LHCN-M2 (cell line): ENCODE measurements at places on chromosomes 6 and 20. TPM values are rescaled to one million over a fixed set of nuclear protein-coding genes. Genes with fewer than 3 reads are reported as not detected.

GJA10 gene
- not detected in 2 replicates for total RNA-seq

MUCL3 gene
- total RNA-seq, result not detected in 2 replicates

LAMA4 gene
- 6.5 and 6.8 TPM in 2 replicates for total RNA-seq

RFX6 gene
- not detected in 2 replicates for total RNA-seq

TBCC gene
- total RNA-seq, result 42.8 and 48.3 TPM in 2 replicates

WFDC5 gene
- total RNA-seq, result not detected in 2 replicates

RING1 gene
- 17.4 and 22.2 TPM in 2 replicates for total RNA-seq

CCR6 gene
- total RNA-seq, result not detected in 2 replicates

WFDC12 gene
- total RNA-seq, result not detected in 2 replicates

PIGU gene
- 23.0 and 23.8 TPM in 2 replicates for total RNA-seq

EYS gene
- 0.26 and 0.98 TPM in 2 replicates for total RNA-seq

DCDC2 gene
- 0.13 TPM in 1 of 2 replicates, not detected in the other for total RNA-seq

BLTP3A gene
- 1.2 and 2.2 TPM in 2 replicates for total RNA-seq

ARFGEF3 gene
- total RNA-seq, result under 0.01 and 0.06 TPM in 2 replicates

ZNF334 gene
- 0.11 TPM in 1 of 2 replicates, not detected in the other for total RNA-seq
